Karpas-422 (cell line): ENCODE measurements at places on chromosomes 2 and 18.

- no peak for DNase-seq
Measured at GRCh38 chr2:232883116-232883721, 13.2 kb downstream of the SNORC start.

DNA sequence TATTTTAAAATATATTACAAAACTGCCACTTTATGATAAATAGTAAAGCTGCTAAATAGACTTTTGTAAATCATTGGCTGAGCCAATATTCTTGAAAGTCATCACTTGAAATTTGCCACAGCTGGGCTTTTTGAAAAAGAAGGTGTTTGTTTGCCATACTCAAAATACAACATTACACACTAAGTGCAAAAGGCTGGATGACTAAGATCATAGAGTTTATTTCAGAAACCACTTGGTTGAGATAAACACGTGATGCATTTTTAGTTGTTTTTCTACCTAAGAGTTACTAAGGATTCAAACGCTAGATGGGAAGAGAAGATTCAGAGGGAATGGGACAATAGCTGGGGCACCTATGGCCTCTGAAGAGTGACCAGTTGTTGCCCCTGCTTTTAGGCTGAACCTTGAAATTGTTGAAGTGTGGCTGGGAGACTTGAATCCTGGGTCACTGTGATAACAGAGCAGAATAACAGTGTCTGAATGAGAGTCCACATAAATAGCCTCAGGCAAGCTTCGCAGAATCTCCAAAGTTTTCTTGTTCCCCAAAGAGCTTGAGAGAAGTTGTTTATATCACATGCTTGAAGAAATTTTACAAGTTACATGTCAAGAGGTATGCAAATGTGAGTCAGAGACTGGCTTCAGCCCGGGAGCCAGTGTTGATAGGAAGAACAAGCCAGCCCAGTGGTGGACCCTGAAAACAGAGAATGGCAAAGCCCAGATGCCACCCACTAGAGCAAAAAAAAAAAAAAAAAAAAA lies 409.8 kb downstream of the GPD2 start:
- no peak for DNase-seq

GRCh38 chr18:61896757-61897156 lies 4.0 kb upstream of the RNF152 start:
- no peak for DNase-seq

DNA sequence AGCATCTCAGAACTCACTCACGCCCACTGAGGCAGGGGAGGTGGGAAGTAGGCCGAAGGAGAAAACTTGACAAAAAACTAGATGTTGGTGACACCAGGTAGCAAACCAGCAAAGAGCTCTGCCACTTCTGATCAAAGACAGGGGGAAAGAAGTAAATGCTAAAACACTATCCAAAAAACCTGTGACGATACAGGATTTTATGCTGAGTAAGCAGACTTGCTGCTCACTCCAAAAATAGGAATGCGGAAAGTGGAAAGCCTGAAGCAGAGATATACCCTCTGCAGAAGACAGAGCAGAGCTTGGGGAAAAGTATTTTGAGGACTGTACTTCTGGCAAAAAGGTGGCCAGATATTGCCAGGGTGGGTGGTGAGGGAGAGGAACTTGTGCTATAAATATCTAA lies 73.3 kb upstream of the YPEL5 start:
- no peak for DNase-seq

- no peak for DNase-seq
Measured at GRCh38 chr2:55883357-55883756, 40.2 kb downstream of the EFEMP1 start.

GRCh38 chr2:194383401-194383800 lies 1273.6 kb upstream of the SLC39A10 start:
- peak; percentile 51 for DNase-seq

DNA sequence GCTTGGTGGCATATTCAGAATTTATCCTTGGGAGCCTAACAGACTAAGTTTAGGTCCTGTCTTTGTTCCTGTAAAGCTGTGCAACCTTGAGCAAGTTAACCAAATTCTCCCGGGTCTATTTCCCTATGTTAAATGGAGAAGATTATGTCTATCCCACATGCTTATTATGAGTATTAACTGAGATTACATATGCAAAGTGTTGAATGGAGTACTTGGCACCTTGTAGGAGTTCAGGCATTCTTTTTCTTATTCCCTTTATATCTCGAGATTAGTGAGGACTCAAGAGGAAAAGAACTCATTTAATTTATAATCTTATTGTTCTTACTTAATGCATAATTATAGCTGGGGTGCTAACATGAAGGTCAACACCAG lies 184.6 kb downstream of the FMNL2 start:
- DNase-seq, result no peak

GRCh38 chr2:189086710-189087109 lies 92.9 kb downstream of the COL5A2 start:
- no peak for DNase-seq

DNA sequence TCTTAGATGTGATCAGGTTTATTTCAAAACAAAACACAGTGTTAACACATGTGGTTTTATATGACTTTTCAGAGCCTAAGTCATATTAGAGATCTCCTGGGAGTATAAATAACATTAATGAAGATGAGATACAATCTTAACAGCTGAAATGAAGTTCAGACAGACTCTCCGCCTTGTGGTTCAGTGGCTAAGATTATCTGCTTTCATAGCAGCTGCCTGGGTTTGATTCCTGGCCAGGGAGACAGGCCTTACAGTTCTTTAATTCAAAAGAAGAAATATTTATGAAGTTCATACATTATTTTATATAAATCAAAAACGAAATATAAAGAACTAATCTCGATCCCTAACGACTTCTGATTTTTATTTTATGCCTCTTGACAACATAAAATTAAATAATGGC lies 35.2 kb upstream of the TTC32 start:
- no peak for DNase-seq

DNA sequence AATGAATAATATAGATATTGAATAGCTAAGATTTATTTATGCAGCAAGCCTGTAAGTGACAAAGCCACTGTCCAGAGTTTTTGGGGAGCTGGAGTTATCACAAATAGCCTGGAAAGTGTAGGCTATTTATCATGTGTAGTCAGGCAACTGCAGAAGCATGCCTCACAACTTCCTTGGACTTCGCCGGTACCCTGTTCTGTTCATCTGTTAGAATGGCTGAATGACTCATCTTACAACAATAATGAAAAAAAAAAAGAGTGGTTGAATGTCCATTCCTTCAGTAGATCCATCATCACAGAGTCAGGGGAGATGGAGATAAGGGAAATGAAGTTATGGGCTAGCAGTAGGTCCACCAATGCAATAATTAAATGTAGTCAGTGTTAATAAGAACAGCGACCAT lies 24.0 kb upstream of the ATP5MC3 start:
- no peak for DNase-seq

GRCh38 chr2:22694856-22695255 lies 690.1 kb upstream of the KLHL29 start:
- peak; percentile 92 for DNase-seq

- DNase-seq, result no peak
Measured at GRCh38 chr2:113212245-113213060, 38.7 kb downstream of the PSD4 start.

GRCh38 chr2:199206536-199206935 lies 251.2 kb downstream of the SATB2 start:
- DNase-seq, result no peak

GRCh38 chr2:149087751-149088150 lies 49.3 kb downstream of the LYPD6B start:
- peak; percentile 59 for DNase-seq

DNA sequence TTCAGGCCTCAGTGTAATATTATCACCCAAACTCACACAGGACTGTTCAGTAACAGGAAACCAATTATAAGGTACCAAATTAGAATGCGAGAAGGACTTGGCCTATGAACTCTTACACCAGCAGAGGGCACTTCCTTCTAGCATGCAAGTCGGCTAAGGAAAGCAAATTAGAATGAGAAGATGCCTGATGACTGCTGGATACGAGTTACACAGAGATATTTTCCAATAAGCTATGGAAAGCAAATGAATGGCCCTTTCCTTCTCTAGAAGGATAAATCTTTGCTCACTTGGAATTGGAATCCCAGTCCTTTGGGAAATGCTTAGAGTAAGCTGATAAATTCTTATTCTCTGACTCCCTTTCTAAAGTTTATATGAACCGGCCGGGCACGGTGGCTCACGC lies 109.8 kb downstream of the AP1S3 start:
- peak; percentile 78 for DNase-seq

DNA sequence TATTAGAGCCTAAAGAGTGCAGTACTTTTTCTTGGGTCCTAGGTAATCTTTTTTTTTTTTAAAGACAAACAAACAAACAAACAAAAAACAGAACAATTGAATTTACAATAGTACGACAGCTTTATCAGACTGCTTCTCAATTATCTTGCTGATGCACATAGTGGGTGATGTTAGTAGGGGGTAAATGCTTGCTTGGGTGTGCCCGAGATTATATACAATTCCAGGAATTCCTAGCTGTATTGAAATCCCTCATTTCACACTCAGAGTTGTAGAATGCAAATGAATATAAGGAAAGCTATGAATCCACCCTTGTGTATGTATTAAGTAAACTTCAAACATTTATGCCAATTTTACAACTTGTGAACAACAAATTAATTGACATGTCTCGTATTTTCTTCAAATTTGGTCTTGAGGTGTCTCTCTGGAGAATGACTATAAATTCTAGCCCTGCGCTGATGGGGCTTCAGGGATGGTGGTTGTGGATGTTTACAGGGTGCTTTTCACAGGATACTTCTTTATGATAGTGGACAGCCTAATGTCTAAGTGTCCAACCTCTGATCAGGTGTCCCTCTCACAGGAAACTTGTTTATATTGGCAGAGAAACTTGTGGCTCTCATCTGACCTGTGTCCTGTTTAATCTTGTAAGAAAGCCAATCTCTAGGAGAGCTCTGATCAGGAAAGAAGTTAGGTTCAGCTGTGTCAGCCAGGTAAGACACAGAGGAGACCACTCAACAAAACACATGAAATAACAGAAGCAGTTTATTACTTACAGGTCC lies 61.9 kb upstream of the SLC39A10 start:
- no peak for DNase-seq

DNA sequence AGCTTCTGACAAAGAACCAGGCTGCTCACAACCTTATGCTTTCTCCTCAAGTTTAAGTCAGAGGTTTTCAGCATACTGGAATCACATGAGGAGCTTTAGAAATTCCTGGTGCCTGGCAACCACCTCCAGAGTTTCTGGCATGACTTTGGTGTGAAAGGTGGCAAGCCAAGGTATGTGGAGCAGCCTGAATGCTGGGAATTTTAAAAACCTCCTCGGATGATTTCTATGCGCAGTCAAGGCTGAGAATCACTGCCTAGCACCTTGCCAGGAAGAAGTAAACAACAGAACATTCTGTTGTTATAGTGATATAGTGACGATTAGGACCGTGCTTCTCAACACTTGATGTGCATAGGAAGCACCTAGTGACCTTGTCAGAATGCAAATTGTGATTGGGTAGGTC lies 11.7 kb downstream of the CCBE1 start:
- no peak for DNase-seq

DNA sequence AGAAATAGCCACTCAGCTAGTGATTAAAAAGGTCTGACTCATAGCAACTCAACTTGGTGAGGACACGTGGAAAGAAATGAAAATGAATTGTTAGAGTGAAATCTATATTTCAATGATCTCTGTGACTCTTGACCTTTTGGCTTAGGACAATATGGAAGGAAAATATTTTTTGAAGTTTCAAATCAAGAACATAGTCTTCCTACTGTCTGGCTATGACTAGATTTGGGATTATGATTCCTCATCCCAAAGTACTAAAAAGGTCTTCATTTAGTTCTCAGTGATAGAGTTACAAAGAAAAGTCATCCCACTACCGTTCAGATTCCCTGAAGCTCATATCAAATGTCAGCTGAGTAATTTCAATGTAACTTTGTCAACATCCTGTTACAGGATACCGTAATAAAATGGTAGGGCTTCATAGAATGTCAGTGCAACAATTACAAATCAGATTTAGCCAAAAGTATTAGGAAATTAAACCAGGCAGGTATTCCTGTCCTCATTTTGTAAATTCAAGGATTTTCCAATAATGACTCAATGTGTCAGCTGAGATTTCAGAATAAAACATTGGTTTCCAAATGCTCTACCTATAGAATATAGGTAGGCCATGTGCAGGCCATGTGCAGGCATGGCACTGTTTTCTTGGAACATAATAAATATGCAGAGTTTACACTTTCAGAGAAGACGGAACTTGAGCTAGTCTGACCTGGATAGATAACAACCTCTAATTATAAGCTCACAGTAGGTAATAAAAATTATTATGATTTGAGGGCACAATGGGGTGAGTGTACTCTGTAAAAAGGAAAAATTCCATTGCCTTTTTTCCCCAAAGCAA lies 36.0 kb downstream of the ANKRD29 start:
- DNase-seq, result no peak

DNA sequence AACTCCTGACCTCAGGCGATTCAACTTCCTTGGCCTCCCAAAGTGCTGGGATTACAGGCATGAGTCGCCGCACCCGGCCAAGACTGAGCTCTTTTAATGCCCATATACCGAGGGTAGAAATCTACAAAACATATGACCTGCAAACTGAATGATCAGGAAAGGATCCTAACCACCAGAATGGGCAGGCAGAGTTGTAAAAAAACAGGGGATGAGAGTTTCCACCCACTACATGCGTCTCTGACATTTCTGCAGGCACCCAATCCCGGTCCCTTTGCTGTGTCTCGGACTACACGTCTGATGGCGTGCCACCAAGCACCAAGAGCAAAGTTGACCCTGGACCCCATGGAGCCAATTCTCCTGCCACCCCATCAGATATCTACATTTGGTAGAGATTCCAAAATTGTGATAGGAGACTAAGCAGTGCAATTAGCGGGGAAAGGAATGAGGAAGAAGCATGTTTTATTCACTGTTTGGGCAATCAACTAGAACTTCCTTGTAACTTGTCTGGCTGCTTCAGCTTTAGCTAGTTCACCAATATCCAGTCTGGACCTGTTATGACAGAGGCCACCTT lies 74.1 kb downstream of the ATP8B1 start:
- DNase-seq, result no peak

DNA sequence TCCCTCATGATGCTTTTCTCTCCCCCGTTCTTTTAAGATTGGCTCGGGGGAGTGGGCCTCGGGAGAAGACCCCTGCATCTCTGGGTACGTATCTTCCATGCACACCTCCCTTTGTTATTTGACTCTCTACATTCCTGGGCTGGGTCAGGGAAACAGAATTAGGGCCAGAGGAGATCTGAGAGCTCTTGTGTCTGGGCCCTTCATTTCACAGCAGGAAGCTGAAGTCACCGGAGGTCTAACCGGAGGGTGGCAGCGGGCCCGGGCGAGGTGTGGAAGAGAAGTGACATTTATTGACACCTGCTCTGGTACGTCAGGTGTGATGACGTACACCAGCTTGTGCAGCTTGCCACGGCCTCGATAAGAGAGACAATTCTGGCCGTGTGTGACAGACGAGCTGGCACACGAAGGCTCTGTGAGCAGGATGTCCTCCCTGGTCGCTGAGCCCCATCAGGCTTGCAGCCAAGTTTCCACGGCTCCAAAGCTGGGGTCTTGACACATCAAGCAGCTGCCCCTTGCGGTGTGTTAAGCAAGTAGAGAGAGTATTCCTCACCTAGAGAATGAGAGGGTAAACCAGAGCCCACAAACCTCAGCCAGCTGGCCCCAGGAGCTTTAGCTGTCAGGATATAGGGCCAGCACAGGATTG lies 30.4 kb downstream of the TOGARAM2 start:
- DNase-seq, result no peak

- DNase-seq, result no peak
Measured at GRCh38 chr2:119341684-119342083, 24.9 kb downstream of the C2orf76 start.
